ENCODE measurements at places on chromosomes 1 and 21. TPM values are rescaled to one million over a fixed set of nuclear protein-coding genes. Genes with fewer than 3 reads are reported as not detected.
A peak's percentile ranks its signal among the peaks of the same experiment; 100 is the strongest.

Gene HAO2
- not detected for total RNA-seq

Gene FAM72B
- 31.6 TPM for total RNA-seq

Gene DNM3
- 2.0 TPM for total RNA-seq

GRCh38 chr21:45353200-45353599, 51.8 kb upstream of the COL18A1 start:
- peaks cover 26% of the 10 kb centered on the region for H3K27me3 ChIP-seq
- peaks cover 4% of the 10 kb centered on the region for H3K4me1 ChIP-seq
- no peak for DNase-seq
- no peaks in the 10 kb centered on the region for H3K36me3 ChIP-seq
- no peak overlapping the region for H3K4me3 ChIP-seq
- no peak overlapping the region for H3K27ac ChIP-seq

Gene NBPF4
- total RNA-seq, result not detected

Gene PTGFR
- total RNA-seq, result not detected

- peaks cover 9% of the 10 kb centered on the region for H3K36me3 ChIP-seq
- peaks cover 2% of the 10 kb centered on the region for H3K27me3 ChIP-seq
- DNase-seq, result no peak
- H3K4me3 ChIP-seq, result no peak overlapping the region
- no peak overlapping the region for H3K27ac ChIP-seq
Observed at GRCh38 chr1:159079525-159079924, 3.0 kb upstream of the AIM2 start.

- H3K4me3 ChIP-seq, result no peak overlapping the region
- H3K36me3 ChIP-seq, result no peaks in the 10 kb centered on the region
- DNase-seq, result no peak
- H3K4me1 ChIP-seq, result no peaks in the 10 kb centered on the region
- H3K27ac ChIP-seq, result no peak overlapping the region
Observed at GRCh38 chr1:179761846-179762640, 19.0 kb downstream of the FAM163A start.

Gene GPR61
- not detected for total RNA-seq

Gene TUFT1
- total RNA-seq, result 4.5 TPM

- H3K27ac ChIP-seq, result no peak overlapping the region
- no peak overlapping the region for H3K4me3 ChIP-seq
- peaks cover 16% of the 10 kb centered on the region for H3K27me3 ChIP-seq
- no peaks in the 10 kb centered on the region for H3K36me3 ChIP-seq
- DNase-seq, result no peak
Observed at GRCh38 chr1:116115476-116116439, 4.6 kb downstream of the MAB21L3 start.

DNA sequence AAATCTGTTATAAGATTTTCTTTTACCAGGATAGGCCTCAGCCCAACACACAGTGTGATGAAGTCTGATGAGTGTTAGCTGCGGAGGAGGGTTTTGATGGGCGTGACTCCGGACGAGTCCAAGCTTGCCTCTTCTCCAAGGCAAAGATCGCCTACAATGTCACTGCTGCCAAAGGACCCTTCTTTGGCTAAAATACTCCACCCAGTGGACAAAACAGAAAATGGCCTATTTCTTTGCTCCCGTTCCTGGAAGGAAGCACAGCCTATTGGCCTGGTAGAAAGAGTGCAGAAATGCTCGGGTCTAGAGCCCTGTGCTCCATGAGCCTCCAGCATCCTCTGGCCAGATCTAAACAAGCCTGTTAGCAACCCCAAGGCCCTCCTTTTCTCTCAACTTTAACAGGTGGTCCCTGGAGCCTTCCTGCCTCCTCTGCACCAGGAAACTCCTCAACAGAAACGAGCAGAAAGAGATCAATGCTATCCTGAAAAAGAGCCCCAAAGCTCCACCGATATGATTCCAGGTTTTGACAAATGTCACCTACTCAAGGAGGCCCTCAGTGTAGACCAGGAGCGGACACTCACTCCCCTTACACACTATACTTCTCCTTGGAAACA, 3.4 kb upstream of the CASQ2 start:
- H3K27me3 ChIP-seq, result peaks cover 16% of the 10 kb centered on the region
- no peaks in the 10 kb centered on the region for H3K36me3 ChIP-seq
- no peaks in the 10 kb centered on the region for H3K4me1 ChIP-seq
- no peak overlapping the region for H3K27ac ChIP-seq

DNA sequence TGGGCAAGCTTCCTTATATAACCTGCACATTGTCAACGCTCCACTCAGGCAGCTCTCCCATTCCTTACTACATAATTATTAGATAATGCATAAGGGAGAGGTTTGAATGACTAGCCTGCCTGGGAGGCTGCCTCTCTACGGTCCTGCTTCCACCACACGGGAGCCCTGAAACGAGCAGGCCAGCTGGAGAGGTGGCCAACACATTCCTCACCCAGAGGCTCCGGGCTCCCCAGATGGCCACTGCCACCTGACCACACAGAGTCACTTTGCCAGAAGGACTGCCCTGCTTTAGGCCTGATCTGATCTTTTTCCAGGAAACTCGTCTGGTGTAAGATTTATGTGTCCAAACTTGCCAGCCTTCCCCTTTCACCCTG, 27.9 kb downstream of the HIVEP3 start:
- H3K4me3 ChIP-seq, result peak overlapping the region; percentile 79
- no peak for DNase-seq
- H3K27ac ChIP-seq, result peak overlapping the region; percentile 94
- H3K36me3 ChIP-seq, result peaks cover 4% of the 10 kb centered on the region
- H3K27me3 ChIP-seq, result no peaks in the 10 kb centered on the region
- H3K4me1 ChIP-seq, result peaks cover 73% of the 10 kb centered on the region

GRCh38 chr1:221045842-221046831, 166.9 kb downstream of the HLX start:
- H3K27me3 ChIP-seq, result no peaks in the 10 kb centered on the region
- no peaks in the 10 kb centered on the region for H3K4me1 ChIP-seq
- no peak for DNase-seq

Gene AIRE
- total RNA-seq, result 0.48 TPM

Gene LRRC7
- total RNA-seq, result not detected

DNA sequence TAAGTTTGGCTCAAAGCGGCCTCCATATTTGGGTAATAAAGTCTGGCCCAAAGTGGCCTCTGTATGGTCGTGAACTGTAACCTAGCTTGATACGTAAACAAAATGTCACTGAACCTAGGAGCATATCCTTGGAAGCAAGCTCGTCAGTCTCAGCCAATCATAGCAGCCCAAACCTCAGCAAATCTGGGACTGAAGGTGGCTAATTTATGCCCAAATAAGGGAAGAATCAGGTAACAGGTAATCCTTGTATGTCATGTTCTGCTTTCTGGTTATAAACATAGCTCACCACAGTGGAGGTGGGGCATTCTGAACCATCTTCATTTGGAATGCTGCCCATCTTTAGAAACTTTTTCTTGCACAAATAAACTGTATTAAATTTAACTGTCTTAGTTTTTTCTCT, 281.1 kb downstream of the TTLL7 start:
- no peak for DNase-seq
- no peaks in the 10 kb centered on the region for H3K36me3 ChIP-seq
- H3K4me3 ChIP-seq, result no peak overlapping the region
- no peaks in the 10 kb centered on the region for H3K27me3 ChIP-seq

- no peaks in the 10 kb centered on the region for H3K36me3 ChIP-seq
- no peak overlapping the region for H3K4me3 ChIP-seq
- H3K4me1 ChIP-seq, result peaks cover 4% of the 10 kb centered on the region
- H3K27ac ChIP-seq, result no peak overlapping the region
- peaks cover 2% of the 10 kb centered on the region for H3K27me3 ChIP-seq
Observed at GRCh38 chr21:36471254-36471723, 8.6 kb downstream of the CLDN14 start.

DNA sequence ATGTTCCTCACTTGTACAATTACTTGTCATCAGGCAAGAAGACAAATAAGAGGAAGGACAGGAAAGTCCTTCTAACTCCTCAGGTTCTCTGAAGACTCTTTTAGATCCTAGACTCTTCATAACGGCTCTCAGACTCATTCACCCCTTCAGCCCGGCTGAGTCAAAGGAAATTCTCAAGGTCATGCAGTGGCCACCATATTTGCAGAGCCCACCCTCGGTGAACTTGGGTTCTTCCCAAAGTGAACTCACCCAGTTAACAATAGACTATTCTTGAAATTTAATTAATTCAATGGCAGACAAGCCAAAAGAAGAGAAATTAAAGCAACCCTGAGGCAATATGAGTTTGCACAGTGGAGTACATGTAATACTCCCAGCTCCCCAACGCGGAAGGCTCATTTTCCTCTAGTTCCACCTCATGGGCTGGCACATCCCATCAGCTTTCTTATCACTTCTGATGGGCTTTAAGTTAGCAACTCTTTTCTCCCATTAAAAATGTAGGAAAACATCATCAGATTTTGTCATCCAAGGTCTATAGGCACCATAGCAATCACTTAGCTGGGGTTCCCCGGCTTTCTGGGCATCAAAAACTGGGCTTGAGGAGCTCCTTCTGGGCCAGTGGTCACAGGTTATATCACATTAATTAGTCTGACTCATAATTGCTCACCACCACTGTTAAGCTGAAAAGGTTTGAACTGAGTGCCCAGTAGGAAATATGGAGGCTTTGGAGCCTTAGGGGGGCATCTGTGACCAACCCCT, 27.8 kb upstream of the TIAM1 start:
- no peak overlapping the region for H3K4me3 ChIP-seq
- DNase-seq, result no peak
- H3K27me3 ChIP-seq, result peaks cover 7% of the 10 kb centered on the region
- peaks cover 2% of the 10 kb centered on the region for H3K36me3 ChIP-seq
- H3K27ac ChIP-seq, result no peak overlapping the region

Gene SPRR1A
- total RNA-seq, result not detected

GRCh38 chr1:224431726-224432125, 2.9 kb downstream of the WDR26 start:
- H3K4me1 ChIP-seq, result peaks cover 60% of the 10 kb centered on the region
- H3K4me3 ChIP-seq, result peak overlapping the region; percentile 74
- H3K36me3 ChIP-seq, result peaks cover 48% of the 10 kb centered on the region
- peak overlapping the region; percentile 84 for H3K27ac ChIP-seq
- no peaks in the 10 kb centered on the region for H3K27me3 ChIP-seq
- DNase-seq, result no peak

GRCh38 chr1:154962156-154962749, 671 bp upstream of the PYGO2 start:
- H3K4me3 ChIP-seq, result peak overlapping the region; percentile 88
- peak overlapping the region; percentile 85 for H3K27ac ChIP-seq
- H3K4me1 ChIP-seq, result peaks cover 52% of the 10 kb centered on the region
- H3K36me3 ChIP-seq, result peaks cover 66% of the 10 kb centered on the region
- DNase-seq, result no peak
- no peaks in the 10 kb centered on the region for H3K27me3 ChIP-seq

Gene CD52
- 1,591 TPM for total RNA-seq

- peaks cover 10% of the 10 kb centered on the region for H3K4me1 ChIP-seq
- H3K36me3 ChIP-seq, result no peaks in the 10 kb centered on the region
- no peak overlapping the region for H3K4me3 ChIP-seq
- no peak overlapping the region for H3K27ac ChIP-seq
Observed at GRCh38 chr1:10529765-10530164, 55.0 kb downstream of the PEX14 start.

- peaks cover 21% of the 10 kb centered on the region for H3K27me3 ChIP-seq
- no peaks in the 10 kb centered on the region for H3K36me3 ChIP-seq
- no peak overlapping the region for H3K27ac ChIP-seq
- H3K4me1 ChIP-seq, result peaks cover 16% of the 10 kb centered on the region
Observed at GRCh38 chr1:201171063-201172036, 17.1 kb upstream of the TMEM9 start.

Gene NKAIN1
- not detected for total RNA-seq

DNA sequence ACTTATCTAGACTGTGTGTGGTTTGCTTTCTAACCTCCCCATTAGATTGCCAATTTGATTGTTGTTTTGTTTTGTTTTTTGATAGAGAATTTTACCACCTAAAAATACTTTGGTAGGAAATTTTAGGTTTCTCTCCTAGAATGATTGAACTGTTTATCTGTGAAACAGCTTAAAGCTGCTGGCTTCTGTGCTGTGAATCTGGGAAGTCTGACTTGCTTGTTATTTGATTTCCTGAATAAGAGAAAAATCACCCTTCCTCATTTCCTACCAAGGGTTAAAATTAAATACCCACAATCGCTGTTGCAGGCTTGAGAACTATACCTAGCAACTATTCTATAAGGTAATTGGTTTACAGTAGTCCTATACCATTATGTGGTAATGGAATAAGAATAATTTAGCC, 198.9 kb upstream of the CACYBP start:
- no peaks in the 10 kb centered on the region for H3K36me3 ChIP-seq
- H3K27me3 ChIP-seq, result no peaks in the 10 kb centered on the region
- peaks cover 13% of the 10 kb centered on the region for H3K4me1 ChIP-seq
- no peak for DNase-seq
- no peak overlapping the region for H3K27ac ChIP-seq

- peaks cover 3% of the 10 kb centered on the region for H3K36me3 ChIP-seq
- H3K4me3 ChIP-seq, result no peak overlapping the region
- no peak for DNase-seq
Observed at GRCh38 chr21:42986125-42986783, 11.9 kb downstream of the PKNOX1 start.

GRCh38 chr1:157234705-157235273, 96.6 kb upstream of the ETV3 start:
- peaks cover 6% of the 10 kb centered on the region for H3K36me3 ChIP-seq
- H3K27me3 ChIP-seq, result peaks cover 32% of the 10 kb centered on the region
- peaks cover 18% of the 10 kb centered on the region for H3K4me1 ChIP-seq
- no peak overlapping the region for H3K27ac ChIP-seq
- no peak overlapping the region for H3K4me3 ChIP-seq

Gene SHE
- total RNA-seq, result not detected

DNA sequence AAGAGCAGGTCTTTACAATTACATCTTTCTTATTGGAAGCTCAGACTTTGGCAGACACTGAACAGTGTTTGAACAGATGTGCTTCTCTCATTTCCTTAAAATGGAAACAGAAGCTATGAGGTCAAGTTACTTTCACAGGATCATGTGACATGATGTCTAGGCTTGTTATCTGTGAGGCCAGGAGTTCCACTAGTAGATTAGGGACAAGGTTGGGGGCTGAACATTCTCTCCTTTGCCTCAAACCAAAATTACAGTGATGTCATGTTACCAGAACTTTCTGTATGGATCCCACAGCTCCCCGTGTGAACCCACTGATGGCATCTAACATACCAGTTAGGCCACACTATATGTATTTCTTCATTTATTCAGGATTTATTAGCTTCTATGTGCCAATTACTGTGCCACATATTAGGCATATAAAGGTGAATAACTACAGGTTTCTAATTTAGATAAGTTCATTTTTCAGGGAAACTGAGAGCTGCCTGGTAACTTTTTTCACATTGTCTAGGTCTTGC, 6.0 kb downstream of the DYNLT5 start:
- H3K27ac ChIP-seq, result no peak overlapping the region
- peaks cover 24% of the 10 kb centered on the region for H3K27me3 ChIP-seq
- H3K4me1 ChIP-seq, result no peaks in the 10 kb centered on the region
- H3K36me3 ChIP-seq, result no peaks in the 10 kb centered on the region

DNA sequence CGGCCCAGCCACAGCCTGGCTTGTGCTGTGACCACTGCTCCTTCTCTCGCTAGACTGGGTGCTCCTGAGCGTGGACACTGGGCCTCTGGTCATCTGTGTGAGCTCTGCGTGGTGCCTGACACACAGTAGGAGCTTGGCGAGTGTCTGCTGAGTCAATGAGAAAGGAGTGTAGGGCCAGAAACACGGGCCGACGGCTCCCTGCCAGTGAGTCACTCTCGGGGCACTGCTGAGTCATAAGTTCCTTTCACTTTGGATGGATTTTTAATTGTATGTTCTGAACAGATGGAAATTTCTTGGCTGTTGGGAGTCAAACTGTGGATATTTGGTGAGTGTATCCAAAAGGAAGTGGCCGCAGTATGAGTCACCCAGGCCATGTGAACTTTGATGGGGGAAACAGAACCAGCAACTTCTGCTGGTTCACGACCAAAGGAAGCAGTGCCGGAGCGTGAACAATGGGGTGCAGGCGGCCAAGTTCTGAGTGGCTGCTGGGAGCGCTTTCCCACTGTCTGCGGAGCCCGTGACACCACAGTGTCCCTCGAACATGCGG, 41.0 kb upstream of the COL18A1 start:
- H3K4me3 ChIP-seq, result peak overlapping the region; percentile 28
- no peaks in the 10 kb centered on the region for H3K36me3 ChIP-seq
- peaks cover 9% of the 10 kb centered on the region for H3K4me1 ChIP-seq
- H3K27me3 ChIP-seq, result peaks cover 9% of the 10 kb centered on the region

Gene RAB7B
- not detected for total RNA-seq
